NCI-H2081 (cell line): ENCODE measurements at places on chromosomes 12 and 14.

- DNase-seq, result no peak
Observed at GRCh38 chr12:57342207-57342691, 88.6 kb downstream of the R3HDM2 start.

GRCh38 chr12:31363416-31363809, 37.5 kb upstream of the SINHCAF start:
- DNase-seq, result no peak

DNA sequence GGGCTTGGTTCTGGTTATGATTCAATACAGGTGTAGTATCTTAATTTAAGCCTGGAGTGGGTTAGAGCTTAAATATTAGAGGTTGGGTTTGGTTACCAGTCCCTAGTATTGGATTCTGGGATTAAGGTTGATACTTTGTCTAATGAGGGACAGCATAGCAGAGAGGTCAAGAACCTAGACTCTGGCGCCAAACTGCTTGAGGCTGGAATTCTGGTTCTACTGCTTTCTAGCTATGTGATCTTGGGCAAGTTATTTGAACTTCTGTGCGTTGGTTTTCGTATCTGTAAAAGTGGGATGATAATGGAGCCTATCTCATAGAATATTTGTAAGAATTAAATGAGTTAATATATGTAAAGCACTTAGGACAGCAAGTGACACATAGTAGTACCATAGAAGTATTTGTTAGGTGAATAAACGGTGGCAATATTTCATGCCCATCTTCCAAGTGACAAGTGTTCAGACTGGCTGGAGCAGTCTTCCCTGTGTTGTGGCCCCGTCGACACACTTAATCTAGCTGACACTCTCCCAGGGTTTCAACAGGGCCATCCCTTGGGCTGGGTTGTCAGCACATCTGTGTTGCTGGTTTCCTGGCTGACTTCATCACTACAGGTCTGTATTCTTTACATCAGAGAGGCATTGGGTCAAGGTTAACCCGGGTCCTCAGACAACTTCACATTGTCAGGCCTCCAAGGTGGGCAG, 3.0 kb downstream of the ENDOU start:
- no peak for DNase-seq

DNA sequence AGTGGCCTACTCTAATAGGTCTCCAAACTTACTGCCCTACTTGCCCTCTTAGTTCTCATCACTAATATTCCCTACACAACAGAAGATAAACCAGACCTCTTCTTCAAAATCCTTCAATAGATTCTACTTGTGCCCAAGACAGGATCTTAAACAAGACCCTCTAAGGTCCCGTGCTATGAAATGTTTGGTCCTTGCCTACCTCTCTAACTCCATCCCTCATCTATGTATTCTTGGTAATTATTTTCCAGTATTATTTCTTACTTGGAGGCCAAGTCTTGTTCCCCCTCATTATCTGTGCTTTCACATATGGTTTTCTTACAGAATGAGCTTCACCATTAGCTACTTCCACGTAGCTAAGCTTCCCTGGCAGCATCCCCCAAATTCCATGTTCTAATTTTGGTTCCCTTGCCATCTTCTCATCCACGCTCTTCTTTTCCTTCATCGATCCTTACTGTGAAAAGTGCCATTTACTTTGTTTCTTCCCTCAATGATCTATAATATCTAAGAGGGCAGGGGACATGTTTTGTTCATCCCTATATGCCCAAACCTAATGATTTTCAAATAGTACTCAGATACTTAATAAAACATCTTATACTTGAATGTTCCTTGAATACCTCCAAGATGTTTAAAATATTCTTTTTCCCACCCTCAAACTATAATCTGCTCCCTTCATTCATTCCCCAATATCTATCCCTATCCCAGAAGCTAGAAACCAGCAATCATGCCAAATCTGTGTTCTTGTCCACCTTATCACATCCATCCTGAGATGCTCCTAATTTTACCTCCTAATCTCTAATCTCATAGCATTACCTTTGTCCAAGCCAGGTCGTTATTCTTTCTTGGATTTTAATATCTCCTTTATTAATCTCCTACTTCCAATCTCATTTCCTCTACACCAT, 10.1 kb downstream of the HNRNPC start:
- no peak for DNase-seq

DNA sequence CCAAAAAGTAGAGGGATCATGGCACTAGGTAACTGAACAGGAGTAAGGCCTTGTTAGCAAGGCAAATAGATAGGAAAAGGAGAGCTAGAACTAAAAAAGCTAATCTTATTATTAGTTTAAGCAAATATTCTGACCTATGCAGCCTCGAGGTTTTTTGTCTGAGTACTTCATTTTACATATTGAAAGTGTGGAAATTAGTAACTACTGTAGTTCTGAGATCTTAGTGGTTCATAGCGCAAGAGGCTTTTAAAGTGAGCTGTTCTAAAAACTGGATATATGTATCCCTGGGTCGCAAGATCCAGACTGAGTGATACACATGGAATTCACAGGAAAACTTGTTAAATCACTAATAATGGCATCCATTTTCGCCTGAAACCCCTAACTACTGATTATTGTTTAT, 411.0 kb upstream of the SOX5 start:
- DNase-seq, result no peak

- no peak for DNase-seq
Observed at GRCh38 chr12:20356048-20356447, 12.3 kb upstream of the PDE3A start.
